ENCODE measurements at places on chromosomes 4 and X. TPM values are rescaled to one million over a fixed set of nuclear protein-coding genes. Genes with fewer than 3 reads are reported as not detected.

DNA sequence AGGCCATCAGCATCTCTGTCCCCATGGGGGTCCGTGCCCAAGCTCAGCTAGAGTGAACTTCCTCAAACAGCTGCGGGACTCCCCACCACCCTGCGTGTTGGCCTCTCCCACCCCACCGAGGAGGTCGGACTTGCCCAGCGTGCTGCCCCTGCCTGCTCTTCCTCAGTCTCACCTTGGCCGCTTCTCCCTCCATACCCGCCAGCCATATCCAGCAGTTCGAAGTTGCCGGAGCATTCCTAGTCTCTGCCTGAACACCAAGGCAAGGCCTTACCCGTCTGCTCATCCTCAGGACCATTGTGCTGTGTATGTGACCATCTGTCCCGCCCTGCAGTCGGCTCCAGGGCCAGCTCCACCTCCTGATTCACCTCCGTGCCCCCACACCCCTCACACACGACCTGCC, 84.5 kb downstream of the WFS1 start:
- no peak for DNase-seq

GRCh38 chr4:34676400-34676799, 1567.9 kb downstream of the ARAP2 start:
- no peak for DNase-seq

Gene SPIN2B
- 6.1 TPM for total RNA-seq

Gene YTHDC1
- total RNA-seq = 43.2 TPM

Gene PGAM4
- total RNA-seq = not detected
